ENCODE measurements at places on chromosomes 4 and X.

DNA sequence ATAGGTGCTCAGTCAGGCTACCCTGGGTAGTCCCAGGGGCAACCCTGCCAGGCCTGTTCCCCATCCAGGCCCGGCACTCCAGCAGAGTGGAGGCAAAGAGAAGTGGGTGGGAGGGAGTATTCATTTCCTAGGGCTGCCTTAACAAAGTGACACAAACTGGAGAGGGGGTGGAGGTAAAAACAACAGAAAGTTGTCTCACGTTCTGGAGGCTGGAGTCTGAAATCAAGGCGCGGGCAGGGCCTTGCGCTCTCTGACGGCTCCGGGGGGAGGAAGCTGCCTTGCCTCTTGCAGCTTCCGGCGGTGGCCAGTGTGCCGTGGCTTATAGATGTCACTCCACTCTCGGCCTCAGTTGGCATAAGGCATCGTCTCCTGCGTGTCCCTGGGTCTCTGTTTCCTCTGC is 90.8 kb downstream of the DCTD start:
- ATAC-seq: no peak

- ATAC-seq: peak; percentile 75
These were observed 38.5 kb upstream of the FGFBP2 start for GRCh38 chr4:16001484-16001858.

- no peak for ATAC-seq
These were observed 68.0 kb downstream of the PPEF2 start for GRCh38 chr4:75834095-75834771.

DNA sequence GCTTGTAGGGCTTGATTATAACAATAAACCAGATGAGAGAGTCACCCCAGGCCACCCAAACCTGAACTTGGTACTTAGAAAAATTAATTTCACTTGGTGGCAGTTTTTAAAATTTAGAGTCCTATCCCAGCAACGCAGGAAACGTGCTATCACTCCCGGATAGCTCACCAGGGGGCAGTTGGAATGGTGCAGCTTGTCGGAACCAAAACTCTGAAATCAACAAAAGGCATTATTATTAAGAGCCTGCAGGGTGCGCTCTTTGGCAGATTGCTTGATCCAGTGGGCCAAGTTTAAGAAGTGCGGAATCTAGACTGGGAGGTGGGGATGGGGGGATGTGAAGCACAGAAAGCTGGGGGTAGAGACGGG is 2.4 kb downstream of the FRAS1 start:
- ATAC-seq: no peak

DNA sequence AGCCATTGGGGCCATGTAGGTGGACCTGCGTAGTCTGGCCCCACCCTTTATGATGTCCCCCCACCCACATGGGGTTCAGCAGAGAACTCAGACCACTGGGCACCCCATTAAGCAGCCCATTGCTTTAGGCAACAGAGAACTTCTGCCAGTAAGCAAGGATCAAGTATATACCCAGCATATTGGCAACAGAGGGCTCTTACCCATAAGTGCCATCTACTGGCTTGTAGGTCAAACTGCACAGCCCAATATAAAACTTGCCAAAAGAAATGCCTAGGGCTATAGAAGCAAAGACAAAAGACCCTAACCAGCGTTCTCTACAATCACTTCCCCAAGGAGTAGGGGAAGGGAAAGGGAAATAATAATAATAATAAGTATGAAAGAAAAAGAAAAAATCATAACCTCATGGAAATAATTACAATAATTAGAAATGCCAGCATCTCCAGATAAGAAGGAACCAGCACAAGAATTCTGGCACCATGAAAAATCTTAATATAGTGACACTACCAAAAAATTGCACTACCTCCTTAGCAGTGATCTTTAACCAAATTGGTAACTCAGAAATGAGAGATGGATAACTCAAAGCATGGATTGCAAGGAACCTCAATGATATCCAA is 1090.7 kb downstream of the FAT4 start:
- no peak for ATAC-seq

DNA sequence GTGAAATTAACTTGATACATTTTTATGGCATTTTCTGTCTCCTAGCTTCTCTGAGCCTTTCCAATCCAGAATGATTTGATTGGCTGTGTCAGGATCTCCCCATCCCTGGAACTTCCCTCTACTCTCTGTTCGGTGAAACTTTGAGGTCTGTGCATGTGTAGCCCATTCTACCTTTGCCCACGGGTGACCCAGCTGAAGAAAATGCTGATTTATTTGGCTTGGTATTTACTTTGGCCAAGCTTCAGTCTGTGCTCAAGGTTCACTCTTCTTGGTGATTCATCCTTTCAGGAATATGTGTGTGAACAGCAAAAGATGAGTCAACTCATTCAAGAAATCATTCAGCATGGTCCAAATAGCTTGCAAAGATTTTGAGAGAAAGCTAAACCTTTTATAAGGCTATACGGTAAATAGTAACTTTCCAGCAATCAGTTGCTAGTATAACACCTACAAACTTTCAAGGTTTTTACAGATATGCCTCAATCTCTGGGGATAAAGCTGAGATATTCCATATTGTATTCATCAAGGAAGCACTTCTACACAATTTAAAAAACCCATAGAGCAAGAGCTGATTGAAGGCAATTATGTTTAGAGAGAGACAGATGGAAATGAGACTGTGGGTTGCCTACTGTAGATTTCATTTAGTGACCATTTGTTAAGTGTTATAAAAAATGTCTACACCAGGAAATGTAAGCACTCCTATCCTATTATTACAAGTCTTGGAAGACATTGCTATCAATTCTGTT is 233.9 kb upstream of the CXXC4 start:
- ATAC-seq: no peak

DNA sequence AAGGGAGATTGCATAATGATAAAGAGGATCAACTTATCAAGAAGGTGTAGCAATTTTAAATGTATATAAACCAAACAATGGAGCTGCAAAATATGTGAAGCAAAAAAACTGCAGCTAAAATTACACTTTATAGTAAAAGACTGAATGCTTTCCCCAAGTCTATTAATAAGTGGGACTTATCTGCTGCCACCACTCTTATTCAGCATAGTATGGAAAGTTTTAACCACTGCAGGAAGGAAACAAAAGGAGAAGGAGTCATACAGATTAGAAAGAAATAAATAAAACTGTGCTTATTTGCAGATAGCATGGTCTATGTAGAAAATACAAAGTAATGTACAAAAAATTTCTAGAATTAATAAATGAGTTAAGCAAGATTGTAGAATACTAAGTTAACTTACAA is 94.1 kb upstream of the GK2 start:
- ATAC-seq: no peak

DNA sequence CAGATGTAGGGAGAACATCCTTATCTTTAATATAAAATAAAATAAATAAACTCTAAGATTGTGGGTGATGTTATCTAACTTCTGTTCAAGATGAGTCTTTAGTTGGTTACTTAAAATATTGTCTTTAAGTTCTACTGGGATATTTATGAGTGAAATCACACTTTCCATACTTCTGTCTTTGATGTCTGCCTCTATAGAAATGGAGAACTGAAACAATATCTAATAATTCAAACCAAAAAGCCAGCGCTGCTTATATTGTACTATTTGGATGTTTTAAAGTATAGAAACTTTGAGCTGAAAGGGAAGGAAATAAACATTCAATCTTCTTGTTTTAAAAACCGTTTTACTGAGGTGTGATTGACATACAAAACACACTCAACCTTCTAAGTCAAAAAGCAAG is 44.8 kb upstream of the RPS6KA3 start:
- no peak for ATAC-seq

GRCh38 chr4:14952352-14952751 is 49.9 kb upstream of the CPEB2 start:
- ATAC-seq: no peak

DNA sequence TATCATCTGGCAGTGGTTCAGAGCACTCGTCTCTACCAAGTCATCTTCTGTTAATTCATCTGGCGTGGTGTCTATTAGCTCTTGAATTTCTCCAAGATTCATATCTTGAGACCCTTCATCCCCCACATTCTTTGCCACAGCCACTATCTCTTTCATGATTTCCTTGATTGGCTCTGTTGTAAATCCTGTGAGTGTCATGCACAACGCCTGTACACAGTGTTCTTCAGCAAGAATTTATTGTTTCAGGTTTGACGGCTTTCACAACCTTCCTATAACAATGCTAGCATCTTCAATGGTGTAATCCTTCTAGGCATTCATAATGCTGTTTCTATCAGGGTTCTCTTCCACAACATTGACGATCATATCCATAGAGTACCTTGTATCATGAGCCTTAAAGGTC is 30.9 kb downstream of the MGST2 start:
- ATAC-seq: no peak

- ATAC-seq: no peak
These were observed 209.3 kb downstream of the GPC3 start for GRCh38 chrX:133776072-133776471.

DNA sequence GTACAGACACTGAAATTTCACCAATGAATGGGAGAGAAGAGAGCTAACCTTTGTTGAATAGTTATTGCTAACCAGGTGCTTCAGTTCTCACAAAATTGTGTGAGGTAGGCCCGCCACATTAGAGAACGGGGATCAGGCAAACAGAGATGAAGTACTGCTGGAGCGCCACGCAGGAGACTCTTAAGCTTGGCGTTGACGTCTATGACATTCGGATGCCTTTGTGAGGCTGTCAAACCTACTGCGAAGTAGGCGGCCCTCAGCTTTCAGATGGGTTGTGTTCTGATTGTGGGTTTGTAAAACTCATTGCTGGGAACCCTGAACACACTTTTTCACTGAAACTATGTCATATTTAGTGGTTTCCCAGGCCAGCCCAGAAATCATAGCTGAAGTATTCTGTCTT is 173.6 kb downstream of the CBR4 start:
- ATAC-seq: no peak

DNA sequence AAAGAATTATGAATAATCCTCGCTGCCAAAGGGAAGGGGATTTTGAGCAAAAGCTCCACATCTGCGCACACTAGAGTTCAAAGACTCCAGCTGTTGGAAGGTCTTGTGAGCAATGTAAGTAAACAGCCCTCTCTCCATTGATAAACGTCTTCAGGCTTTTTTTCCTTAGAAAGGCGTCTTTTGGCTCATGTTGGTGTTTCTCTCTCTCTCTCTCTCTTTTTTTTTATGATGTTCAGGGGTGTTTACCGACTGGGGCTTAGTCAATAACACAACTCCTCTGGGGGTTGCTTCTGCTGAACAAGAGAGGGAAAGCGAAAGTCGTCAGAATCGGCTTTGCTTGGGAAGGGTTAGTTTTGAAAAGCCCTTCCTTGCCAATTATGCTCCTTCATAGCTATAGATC is 53.2 kb upstream of the C1QTNF7 start:
- ATAC-seq: no peak

DNA sequence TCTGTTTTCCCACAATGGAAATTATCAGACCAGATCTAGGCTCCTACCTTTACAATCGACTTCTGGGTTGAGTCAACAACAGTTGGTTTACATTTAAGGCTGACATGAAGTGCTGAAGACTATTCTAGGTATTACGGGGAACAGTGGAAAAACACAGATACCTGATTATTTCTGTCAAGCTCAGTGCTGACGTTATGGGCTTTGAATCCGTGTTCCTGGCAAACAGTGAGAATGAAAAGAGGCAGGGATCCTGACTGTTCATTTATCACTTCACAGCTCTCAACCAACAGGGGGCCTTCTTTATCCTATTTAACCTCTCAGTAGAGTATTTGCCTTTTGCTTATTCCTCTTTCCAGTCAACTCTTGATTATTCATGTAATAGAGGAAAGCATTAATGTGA is 43.1 kb downstream of the TMEM164 start:
- ATAC-seq: no peak

DNA sequence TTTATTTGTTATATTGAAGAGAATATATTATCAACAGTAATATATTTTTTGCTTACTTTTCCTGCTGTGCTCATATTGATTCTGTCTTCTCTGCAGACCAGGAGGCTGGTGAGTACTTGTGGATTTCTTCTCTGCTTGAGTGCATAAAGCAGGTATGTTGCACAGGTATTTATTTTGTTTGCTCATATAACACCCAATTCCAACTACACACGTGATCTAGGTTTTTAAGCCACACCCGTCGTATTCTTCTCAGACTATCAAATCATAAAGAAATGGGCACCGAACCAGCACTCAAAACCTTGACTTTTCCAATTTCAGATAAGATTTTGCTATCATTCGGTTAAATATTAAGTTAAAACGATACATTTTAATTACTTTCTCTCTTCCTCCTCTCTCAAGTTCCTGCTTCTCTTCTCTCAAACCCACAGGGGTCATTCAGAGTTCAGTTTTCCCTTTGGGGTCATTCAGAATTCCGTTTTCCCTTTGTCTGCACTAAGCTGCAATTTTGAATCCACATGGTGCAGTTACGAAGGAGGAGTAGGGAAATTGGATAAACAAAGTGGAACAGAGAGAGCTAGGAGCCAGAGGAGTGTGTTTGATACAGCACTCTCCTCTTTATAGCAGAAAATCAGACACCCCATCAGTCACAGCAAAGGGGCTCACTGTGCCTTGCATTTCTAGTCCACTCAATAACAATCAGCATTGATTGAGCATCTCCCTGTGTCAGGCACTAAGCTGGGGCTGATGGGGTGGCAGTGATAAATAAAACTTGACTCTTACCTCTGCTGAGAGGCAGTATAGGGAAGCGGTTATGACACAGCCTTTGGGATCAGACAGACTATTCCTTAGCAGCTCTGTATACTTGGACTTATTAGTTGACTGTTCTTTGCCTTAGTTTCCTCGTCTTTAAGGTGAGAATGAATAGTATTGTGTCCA is at the start of gene ADH1C:
Gene ADH1C, minus strand, starts transcription at position 145 of the 936 bp plus-strand sequence. Its CDS starts 71 bp downstream, at position 74.
- no peak for ATAC-seq

GRCh38 chr4:177517862-177518261 is 75.6 kb upstream of the AGA start:
- no peak for ATAC-seq

DNA sequence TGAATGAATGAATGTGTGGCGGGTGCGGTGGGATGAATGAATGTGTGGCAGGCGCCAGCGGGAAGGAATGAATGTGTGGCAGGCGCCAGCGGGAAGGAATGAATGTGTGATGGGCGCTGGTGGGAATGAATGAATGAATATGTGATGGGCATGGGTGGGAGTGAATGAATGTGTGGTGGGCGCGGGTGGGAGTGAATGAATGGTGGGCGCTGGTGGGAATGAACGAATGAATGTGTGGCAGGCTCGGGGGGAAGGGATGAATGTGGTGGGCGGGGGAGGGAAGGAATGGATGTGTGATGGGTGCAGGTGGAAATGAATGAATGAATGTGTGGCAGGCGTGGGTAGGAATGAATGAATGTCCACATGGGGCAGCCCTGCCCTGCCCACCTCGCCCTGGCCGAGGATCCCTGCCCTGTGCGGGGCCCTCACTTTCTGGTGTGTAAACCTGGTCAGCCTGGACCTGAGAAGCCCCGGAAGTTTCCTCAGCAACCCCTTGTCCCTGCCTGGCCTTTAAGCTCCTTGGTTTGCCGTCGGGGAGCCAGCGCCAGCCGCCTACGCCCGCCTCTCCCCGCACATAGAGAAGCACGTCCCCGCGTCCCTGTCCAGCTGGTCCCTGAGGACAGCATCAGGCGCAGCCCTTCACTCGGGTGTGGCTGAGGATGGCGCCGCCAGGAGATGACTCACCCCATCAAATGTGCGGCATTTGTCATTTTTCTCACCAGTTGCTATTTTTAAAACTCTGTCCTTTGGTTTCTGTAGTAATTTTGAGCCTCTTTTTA is 112.8 kb upstream of the LRPAP1 start:
- ATAC-seq: no peak

- ATAC-seq: no peak
These were observed 124.8 kb upstream of the SORBS2 start for GRCh38 chr4:185936650-185937376.

All from activated CD4-positive, CD25-positive, alpha-beta regulatory T cell treated with anti-CD3 and anti-CD28 coated beads, Interleukin-2, amount 50 U/mL, for 24 hours (primary cell).